Left forelimb (tissue), 1 donor: ENCODE measurements at places on chromosomes 3 and 15.

DNA sequence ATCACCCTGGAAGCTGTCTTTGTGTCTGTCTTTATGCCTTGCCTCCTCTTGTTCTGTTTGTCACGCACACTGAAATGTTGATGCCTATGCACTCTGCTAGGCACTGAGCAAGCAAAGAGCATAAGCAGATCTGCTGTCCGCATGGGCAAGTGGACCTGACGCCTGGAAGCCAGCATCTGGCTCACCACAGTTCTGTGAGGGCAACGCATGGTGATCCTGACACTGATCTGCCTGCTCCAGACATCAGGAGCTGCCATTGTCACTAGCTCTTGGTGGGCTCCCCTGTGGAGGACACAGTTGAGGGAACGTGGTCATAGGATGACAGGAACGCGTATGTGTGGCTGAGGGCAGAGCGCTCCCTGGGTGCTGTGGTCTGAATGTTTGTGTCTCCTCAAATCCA lies 234.6 kb downstream of the ADAMTS17 start:
- DNase-seq, result no peak

- DNase-seq, result no peak
Observed at GRCh38 chr3:16358336-16358735, 93.3 kb downstream of the OXNAD1 start.

GRCh38 chr3:29926378-29926777 lies 645.5 kb downstream of the RBMS3 start:
- DNase-seq, result no peak

DNA sequence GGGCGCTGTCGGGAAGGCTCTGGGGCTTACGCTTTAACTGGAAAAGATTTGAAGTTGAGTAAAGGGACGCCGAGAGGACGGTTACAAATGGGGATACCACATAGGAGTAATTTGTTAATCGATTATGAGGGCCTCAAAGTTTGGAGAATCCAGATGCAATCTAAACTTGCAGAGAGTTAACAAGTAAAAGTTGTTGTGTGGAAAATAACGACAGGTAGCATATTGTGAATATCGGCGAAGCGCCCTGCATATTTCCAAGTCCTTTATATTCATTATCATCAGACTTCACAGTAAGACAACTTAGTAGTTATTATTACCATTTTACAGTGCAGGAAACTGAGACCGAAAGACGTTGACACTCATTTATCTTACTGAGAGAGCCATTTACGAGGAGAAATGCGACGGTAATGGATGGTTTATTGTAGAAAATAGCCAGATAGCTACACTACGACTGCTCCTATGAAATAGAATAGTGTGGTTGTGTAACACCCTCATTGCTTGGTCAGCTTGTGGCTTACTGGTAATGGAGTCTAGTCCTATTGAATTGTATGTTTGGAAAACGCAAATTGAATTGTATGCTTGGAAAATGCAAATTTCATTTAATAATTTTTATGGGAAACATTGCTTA lies 700 bp downstream of the MKRN2 start:
- no peak for DNase-seq

DNA sequence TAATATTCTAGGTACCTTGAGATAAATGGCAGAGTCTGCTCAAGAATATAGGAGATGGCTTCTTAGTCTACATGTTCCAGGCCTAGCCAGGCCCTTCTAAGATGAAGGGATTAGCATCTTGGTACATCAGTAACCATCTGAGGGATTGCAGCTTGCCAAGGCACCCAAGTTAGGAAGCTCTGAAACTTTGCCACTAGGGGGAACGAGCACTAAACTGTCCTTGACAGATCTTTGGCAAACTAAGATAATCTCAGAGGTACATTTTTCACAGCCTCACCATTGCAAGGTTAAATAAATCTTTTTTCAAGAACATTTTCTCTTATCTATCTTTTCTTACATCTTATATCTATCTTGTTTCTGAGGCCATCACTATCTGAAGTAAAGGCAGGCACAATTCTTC lies 351.2 kb downstream of the RAP2B start:
- DNase-seq, result no peak

- DNase-seq, result no peak
Observed at GRCh38 chr3:41874022-41874421, 87.9 kb downstream of the ULK4 start.

- no peak for DNase-seq
Observed at GRCh38 chr3:71651625-71652024, 68.1 kb upstream of the FOXP1 start.

DNA sequence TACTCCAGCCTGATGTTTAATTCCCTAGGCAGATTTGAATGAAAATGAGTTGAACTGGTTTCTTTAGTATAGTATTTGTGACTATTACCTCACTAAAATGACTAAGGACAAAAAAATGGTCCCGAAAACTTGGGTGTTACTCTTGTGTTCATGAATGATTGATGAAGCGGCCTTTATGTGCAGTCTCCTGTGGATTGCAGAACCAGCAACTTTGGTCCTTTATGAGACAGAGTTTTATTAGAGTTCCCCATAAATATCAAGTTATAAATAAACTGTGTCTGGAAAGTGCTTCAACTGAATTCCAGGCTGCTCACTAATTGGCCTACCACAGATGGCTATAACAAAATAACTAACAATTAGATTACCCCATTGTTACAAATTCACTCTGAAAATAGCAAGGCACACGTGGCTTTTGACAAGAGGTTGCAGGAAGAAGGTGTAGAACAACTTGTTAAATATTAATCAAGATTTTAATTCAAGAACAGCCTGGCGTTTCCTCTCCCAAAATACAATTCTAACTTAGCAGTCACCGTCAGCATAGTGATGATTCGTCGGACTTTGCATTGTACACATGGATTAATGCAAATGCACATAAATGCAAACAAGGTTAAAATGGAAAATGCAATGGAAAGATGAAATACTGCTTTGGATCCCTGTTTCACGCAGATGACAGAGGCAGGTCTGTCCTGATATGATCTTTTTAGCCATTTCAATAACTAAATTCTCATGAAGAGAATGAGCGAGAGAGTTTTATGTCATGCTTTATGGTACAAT lies 567.3 kb upstream of the ZNF717 start:
- no peak for DNase-seq
